ELF-1 (cell line): ENCODE measurements at places on chromosomes 4 and X.

- no peak for DNase-seq
Observed at GRCh38 chrX:78063687-78064086, 40.4 kb upstream of the PGK1 start.

DNA sequence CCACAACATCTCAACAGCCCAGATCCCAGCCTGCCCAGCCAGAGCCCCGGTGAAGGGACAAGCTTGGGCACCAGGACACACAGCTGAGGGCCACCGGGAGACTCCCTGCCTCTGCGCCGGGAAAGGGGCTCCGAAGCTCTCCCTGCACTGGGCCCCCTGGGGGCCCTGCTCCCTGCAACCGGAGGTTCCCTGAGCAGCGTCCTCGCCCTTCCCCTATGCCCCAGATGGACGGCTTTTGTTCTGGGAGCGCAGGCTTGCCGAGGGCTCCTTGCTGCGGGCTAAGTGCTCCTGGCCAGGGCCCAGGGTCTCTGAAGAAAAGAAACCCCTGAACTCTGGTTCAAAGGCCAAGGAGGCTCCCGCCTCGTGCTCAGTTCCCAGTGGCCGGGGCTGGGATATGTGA lies 899 bp upstream of the ZFP92 start:
- DNase-seq: no peak

DNA sequence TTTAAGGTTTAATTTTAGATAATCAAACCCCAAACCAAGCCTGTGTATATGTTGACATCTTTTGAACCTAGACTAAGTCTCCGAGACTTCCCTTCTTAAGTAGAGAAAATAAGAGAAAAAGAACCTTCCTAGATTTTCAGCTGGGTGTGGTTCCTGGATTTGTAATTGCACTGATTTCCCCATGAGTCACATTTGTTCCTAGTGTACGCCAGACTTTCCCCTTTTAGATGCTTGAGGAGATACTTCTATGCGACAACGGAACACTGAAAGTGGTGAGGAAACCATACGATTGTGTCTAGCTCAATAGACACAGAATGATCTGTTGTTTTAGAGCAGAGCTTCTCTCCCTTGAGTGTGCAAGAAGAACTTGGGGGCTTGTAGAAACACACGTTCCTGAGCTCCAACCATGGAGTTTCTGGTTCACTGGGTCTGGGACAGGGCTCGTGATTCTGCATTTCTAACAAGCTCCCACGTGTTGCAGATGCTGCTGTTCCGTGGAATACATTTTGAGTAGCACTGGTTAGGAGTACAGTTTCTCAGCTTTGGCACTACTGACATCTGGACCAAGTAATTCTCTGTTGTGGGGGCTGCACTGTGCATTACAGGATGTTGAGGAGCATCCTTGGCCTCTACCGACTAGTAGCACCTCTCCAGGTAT lies 87.1 kb downstream of the AMELX start:
- DNase-seq: no peak

DNA sequence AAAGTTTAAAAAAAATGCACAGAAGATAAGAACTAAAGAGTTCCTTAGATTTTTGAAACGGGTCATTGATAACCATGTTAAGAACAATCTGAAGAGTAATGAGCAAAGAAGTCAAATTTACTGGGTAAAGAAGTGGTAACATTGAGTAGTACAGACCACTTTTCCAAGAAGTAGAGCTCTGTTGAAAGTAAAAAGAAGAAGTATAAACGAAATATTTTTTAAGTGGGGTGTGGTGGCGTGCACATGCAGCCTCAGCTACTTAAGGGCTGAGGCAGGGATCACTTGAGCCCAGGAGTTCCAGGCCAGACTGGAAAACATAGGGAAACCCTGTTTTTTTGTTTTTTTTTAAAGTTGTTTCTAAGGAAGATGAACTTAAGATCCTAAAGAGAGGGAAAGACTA lies 68.5 kb downstream of the UBA6 start:
- DNase-seq: no peak

DNA sequence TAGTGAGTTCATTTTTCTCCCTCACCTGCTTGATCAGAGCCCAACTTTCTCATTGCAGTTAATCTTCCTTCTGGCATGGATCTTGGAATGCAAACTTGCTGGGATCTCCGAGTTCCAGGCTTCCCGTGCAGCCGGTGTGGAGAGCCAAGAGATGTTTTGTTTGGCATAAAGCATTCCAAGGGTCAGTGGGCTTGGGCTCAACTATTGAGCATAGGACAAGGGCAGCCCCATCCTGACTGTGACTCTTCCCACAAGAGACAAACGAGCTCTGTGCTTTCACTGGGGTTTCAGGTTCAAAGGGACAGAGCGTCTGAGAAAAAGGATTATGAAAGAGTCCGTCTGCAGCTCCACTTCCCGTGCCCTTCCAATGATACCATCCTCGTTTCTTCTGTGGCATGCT lies 10.5 kb downstream of the TLR7 start:
- no peak for DNase-seq
